SK-N-MC (cell line): ENCODE measurements at places on chromosomes 3 and 15.

- DNase-seq = no peak
Observed at GRCh38 chr3:142852009-142852408, 36.9 kb downstream of the PCOLCE2 start.

DNA sequence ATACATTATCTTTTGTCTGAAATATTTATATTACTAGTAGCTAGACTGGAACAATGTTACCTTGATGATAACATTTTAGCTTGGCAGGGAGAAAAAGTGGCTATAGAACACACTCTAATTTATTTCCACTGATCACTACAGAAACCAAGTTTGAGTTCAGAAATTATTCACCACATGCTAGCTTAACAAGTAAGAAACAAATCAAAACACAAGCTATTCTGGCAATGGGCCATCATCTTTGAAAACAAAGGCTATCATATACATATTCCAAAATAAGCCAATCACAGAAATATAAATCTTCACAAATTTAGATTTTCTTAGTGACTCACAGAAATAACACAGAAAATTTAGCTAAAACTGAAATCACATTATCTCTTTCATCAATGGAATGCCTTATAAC is 17.1 kb downstream of the AQR start:
- DNase-seq = no peak

- no peak for DNase-seq
Observed at GRCh38 chr15:68555679-68556037, 23.1 kb upstream of the CORO2B start.

DNA sequence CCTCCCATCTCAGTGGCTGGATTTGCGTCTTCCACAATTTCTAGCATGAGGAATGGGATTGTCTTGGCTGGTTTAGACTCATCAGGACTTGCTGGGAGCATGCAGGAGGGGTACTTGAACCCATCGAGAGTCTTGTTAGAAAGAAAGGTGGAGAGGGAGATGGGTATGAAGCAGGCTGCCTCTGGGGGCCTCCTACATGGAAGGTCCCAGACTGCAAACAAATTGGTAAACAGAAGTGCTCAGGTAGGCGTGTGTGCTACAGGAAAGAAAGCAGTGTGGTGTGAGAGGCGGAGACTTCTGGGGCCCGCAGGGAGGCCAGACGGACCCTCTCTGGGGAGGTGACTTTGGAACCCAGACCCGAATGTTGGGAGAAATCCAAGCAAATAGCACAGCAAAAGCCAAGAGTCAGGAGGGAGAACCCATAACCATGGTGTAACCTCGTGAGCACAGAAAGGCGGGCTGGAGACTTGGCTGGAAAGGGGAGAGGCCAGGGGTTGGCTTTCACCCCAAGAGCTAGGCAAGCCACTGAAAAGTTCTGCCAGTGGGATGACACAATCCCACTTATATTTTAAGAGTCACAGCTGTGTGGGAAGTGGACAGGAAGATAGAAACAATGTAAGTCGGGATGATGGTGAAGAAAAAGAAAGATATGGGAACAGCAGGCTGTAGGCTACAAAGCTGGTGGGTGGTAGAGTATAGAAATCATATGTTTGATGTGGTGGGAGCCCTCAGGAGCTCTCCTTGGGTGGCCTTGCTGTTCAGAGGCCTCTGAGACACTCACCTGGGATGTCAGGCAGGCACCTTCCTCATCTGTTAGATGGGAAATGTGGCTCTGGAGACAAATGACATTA is 130.1 kb upstream of the PRR20G start:
- DNase-seq = no peak
